ENCODE measurements at places on chromosomes 2 and 18. TPM values are rescaled to one million over a fixed set of nuclear protein-coding genes. Genes with fewer than 3 reads are reported as not detected.

Gene CAPN14
- 0.62 TPM for total RNA-seq

Gene DOK6
- 4.9 TPM for total RNA-seq

Gene CROCC2
- 0.23 TPM for total RNA-seq

Gene POTEC
- not detected for total RNA-seq

Gene SLC23A3
- total RNA-seq = 1.6 TPM

Gene CYBRD1
- 60.7 TPM for total RNA-seq

Gene PPP1CB
- 373 TPM for total RNA-seq

Gene PRSS56
- total RNA-seq = not detected

Gene ARHGEF4
- 16.4 TPM for total RNA-seq

Gene LONRF2
- total RNA-seq = 3.6 TPM

Gene CCDC138
- total RNA-seq = 8.9 TPM

All from ureter (tissue), 1 donor.